ENCODE measurements at places on chromosomes 5 and 9.

DNA sequence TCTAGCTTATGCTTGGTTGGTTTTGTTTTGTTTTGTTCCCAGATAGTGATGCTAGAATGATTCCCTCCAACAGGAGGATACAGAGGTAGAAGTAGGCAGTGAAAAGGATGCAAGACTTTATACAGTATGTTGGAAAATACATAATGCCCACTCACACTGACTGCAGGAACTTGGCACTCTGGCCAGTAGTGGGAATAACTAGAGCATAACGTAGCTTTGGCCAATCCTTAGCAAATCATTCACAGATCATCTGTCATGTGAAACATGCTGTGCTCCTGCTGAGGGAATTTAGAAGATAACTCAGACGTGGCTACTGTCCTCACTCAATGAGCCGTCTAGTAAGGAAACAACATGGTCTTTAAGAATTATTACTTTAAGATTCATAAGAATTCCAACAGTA is 13.5 kb downstream of the CFAP90 start:
- peak; percentile 71 for DNase-seq

DNA sequence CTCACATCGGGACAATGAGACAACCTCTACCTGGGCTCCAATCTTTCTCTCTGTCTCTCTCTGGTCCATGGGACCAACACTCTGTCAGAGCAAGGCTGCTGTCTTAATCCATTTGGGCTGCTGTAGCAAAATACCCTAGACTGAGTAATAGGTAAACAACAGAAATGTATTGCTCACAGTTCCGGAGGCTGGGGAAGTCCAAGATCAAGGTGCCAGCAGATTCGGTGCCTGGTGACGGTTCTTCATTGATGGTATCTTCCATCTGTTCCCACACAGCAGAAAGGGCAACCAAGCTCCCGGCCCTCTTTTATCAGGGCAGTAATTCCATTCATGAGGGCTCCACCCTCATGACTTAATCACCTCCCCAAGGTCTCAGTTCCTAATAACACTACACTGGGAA is 61.3 kb upstream of the SPOCK1 start:
- DNase-seq = no peak

DNA sequence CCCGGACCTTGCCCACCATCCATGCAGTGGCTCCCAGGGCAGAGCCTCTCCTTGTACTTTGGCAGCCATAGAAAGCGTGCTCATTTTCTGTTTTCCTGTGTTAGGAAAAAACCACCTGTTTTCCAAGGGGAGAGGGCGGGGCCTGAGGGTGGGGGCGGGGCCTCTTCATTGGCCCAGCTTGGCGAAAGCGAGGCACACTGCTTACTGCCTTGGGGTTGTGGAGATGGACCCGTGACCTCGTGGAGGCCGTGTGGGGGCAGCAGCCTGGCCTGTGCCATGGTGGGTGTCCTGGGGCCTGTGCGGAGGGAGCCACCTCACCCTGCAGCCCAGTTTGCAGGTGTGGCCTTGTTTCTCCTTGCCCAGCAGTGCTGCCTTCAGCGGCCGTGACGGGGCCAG is 4.4 kb upstream of the TOR4A start:
- no peak for DNase-seq

GRCh38 chr9:127336086-127336485 is 60.9 kb upstream of the SLC2A8 start:
- no peak for DNase-seq

DNA sequence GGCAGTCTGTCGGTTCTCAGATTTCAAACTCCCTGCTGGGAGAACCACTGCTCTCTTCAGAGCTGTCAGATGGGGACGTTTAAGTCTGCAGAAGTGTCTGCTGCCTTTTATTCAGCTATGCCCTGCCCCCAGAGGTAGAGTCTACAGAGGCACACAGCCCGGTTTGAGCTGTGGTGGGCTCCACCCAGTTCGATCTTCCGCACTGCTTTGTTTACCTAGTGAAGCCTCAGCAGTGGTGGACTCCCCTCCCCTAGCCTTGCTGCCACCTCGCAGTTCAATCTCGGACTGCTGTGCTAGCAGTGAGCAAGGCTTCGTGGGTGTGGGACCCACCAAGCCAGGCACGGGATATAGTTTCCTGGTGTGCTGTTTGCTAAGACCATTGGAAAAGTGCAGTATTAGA is 8.0 kb downstream of the SLC27A6 start:
- no peak for DNase-seq

- no peak for DNase-seq
Observed at GRCh38 chr5:6395621-6396020, 17.3 kb upstream of the MED10 start.

DNA sequence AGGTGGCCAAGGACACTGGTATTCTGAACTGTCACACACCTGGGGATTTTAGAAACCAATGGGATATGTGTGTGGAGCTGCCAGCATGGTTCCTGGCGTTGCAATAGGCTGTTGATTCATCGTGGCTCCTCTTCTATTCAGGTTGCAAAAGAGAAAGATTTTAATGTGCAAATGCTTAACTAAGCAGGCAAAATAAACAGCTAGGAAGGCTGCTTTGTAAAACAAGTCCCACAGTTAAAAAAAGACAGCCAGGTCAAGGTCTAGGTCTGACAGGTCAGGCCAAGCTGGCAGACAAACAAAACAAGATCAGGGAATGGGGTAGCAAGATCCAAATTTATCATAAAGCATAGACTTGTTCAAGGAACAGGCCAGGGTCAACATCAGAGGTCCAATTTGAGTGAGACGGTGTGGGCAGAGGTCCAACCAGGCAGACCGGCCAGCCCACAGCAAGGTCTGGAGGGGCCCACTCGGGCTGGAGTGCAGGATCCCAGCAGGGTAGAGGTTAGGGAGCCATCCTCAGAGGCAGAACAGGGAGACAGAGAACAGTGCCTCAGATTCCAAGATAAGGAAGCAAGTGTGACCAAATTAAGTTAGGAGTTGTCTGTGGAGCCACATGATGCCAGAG is 45.6 kb downstream of the SUB1 start:
- DNase-seq = no peak

GRCh38 chr9:130208600-130209347 is 36.6 kb downstream of the NCS1 start:
- no peak for DNase-seq

DNA sequence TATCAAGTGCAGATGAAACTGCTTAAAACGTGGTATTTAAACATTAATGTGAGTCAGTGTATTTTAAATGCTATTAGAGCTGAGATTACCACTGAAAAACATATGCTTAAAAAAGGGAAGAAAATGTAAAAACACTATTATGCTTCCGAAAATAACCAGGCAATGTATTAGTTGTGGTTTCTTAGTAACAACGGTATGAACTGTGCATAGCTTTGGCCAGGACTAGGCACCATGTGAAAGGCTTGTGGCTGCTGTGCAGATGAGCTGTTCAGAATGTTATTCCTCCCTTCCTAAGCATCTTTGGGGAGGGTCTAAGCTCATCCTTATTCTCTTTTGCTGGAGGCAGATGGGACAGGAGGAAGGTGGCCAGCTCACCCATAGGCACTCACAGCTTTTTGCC is 84.9 kb downstream of the NTRK2 start:
- no peak for DNase-seq

- DNase-seq = peak; percentile 80
Observed at GRCh38 chr5:142825378-142826089, 55.4 kb downstream of the ARHGAP26 start.

GRCh38 chr5:61969347-61969746 is 336.7 kb upstream of the KIF2A start:
- DNase-seq = peak; percentile 13

DNA sequence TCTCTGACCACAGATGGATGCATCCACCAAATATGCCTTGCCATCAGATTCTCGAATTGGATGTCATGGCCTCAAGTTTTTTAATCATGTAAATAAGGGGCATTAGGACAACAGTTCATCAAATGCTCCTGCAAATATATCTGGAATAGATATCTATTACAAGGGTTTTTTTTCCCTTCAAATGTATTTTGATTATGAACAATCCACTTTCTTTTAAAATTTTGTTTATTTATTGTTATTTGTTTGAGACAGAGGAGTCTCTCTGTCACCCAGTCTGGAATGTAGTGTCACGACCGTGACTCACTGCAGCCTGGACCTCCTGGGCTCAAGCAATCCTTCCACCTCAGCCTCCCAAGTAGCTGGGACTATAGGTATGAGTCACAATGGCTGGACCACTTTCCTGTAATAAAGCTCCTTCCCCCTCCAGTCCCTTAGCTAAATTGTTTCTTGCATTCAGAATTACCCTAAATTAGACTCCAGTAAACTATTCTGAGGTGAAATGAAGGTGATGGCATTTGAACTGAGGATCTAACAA is 1412.1 kb downstream of the EFNA5 start:
- peak; percentile 65 for DNase-seq

- no peak for DNase-seq
Observed at GRCh38 chr9:95344735-95345325, 27.3 kb upstream of the FANCC start.

DNA sequence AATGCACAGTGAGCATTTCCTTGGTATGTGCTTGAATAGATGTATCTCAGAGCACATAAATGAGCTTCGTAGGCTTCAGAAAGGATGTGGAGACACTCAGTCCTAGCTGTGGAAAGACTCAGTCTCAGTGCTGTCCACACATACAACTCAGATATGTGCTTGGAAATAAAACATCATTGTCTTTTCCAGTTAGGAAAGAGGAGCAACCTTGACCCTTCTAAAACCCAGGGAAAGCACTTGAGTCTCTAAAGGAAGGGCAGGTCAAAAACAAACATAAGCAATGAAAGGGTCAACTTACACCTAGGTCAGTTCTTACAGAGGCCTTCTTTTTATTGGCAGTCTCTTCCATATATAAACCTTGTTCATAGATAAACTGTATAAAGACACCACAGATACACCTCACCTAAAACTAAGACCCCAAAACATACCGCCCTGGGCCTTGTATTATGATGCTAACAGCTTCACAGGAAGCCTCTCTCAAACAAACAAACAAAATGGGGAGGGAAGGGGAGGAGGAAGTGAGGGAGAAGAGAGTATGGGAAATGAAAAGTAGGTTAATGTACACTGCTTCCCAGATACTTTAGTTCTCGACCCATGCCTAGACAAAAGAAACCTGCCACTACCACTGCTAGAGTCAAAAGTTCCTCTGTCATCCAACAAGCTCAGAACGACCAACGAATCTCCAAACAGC is 114.4 kb downstream of the UBAP2 start:
- no peak for DNase-seq
